ENCODE measurements at places on chromosomes 13 and 19. TPM values are rescaled to one million over a fixed set of nuclear protein-coding genes. Genes with fewer than 3 reads are reported as not detected.
A peak's percentile ranks its signal among the peaks of the same experiment; 100 is the strongest.

DNA sequence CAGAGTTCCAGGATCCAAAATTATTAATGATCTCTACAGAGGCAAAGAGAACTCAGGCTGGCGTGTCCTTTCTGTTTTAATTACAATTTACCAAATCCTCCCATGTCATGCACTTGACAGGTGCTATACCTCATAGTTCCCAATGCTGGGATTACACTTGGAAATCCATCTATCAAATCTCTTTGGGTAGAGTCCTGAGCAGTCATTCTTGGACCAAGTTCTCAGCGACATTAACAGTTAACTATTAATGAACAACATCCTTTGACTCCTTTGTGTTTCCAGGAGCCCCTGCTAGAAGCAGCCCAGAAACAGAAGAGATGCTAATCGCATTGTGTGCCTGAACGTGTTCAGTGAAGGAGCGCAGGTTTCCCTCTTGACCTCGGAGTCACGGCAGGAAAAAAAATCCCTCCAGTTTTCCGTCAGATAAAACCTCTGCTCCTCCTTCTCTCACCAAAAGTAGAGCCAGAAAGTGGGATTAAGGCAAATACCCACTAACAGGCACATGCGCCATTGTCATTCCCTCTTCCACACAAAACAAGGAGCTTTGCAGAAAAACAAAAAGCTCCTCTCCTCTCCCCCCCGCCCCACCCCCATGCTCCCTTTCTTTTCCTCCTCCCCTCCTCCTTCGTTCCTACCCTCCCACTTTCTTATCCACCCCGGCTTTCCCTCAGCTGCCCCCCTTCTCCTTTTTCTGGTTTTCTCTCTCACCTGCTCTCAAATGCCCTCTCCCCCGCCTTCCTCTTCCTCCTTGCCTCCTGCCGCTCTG lies 224.7 kb downstream of the ZIC5 start:
- DNase-seq: no peak

- peak; percentile 49 for DNase-seq
Observed at GRCh38 chr13:79780240-79780639, 299.3 kb downstream of the NDFIP2 start.

DNA sequence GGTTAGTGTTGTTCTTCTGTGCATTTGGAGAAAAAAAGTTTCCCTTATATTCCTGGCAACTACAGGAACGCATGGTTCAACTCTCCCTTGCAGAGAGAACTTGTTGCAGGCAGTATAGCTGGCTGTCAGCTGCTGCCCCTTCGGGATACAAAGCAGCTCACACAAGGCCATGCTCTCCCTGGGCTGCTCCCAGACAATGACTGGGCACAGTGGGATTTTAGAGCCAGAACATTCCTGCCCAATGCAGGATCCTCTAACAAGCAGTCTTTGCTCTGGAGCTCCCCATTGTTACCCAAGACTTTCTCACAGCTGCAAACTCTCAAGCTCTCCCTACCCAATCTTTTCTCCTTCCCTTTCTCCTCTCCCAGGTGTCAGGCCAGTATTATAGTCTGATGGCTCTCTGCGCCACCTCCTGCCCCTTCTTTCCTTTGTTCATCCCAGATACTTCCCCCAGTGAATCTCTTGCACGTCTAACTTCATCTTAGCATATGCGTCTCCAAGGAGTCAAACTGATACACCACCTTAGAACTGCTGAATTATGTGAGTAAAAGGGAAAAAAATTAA lies 27.5 kb upstream of the SERPINE3 start:
- DNase-seq: no peak

DNA sequence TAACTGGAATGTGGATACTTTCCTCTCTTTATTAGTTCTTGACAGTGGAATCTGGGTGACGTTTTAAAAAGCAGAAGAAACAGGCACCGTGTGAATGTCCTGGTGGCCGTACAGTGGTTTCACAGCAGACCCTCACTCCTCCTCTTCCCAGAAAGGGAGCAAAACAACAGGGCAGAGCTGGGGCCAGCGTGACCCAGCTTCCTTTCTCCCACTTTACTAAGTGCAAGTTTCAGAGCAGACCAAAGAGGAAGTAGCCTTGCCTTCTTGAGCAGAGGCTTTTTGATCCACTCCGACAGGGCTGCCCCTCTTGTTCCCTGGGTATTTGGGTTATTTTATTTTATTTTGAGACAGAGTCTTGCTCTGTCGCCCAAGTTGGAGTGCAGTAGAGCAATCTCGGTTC lies 19.6 kb upstream of the C19orf33 start:
- no peak for DNase-seq

DNA sequence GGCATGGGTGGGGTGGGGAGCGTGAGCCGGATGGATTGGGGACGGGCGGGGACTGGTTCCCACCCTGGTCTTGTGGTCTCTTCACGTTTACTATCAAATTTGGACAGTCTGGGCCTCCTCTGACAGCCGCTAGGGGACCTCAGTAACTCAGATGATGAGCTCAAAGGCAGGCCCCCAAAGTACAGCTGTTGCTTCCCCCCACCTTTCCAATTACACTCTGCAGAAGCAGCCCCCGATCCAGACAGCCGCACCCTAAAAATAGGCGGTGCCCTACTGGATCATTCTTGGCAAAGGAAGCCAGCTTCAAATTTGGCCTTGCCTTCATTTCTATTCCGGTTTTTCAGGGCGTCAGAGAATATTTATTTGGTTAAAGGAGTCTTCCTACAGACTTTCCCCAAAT lies 1.9 kb upstream of the FOXO1 start:
- no peak for DNase-seq

Gene F7
- total RNA-seq: not detected

Gene CD37
- not detected for total RNA-seq

All from mammary epithelial cell (primary cell).